ENCODE measurements at places on chromosomes 7 and 10. TPM values are rescaled to one million over a fixed set of nuclear protein-coding genes. Genes with fewer than 3 reads are reported as not detected.

FEZF1 gene
- total RNA-seq: not detected

PRTFDC1 gene
- 0.40 TPM for total RNA-seq

LRIT1 gene
- not detected for total RNA-seq

TSPAN15 gene
- total RNA-seq: 20.3 TPM

FAM20C gene
- total RNA-seq: 2.8 TPM

ZPBP gene
- total RNA-seq: not detected

CPA4 gene
- not detected for total RNA-seq

NKX1-2 gene
- total RNA-seq: not detected

CCT6A gene
- total RNA-seq: 43.4 TPM

NPFFR1 gene
- not detected for total RNA-seq

FKBP6 gene
- total RNA-seq: not detected

STK32C gene
- 7.1 TPM for total RNA-seq

TMEM130 gene
- total RNA-seq: not detected

TMEM254 gene
- total RNA-seq: 11.3 TPM

RADIL gene
- total RNA-seq: not detected

HMX2 gene
- total RNA-seq: not detected

Measured in T-helper 17 cell (primary cell).